CD4-positive, alpha-beta T cell treated with Interleukin-10 for 1 hour (primary cell): ENCODE measurements at places on chromosomes 4 and X.

- no peak for DNase-seq
These were observed 11.5 kb downstream of the CRMP1 start for GRCh38 chr4:5881340-5881739.

DNA sequence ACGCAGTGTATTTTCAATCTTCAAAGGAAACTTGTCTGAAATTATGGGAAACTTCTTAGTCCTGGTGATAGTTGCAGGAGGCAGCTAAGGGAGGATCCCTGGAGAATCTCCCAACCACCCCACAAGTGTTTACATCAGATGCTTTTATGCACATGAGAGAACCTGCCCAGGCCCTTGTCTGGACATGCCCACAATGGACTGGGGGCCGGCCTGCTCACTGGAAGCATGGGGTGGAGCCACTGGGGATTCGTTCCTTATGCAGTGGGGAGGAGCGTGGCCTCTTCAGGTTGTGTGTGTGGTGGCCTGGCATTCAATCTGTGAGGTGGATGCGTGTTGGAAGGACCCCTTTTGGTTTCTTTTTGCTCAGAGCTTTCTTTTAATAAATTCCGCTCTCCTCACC lies 398.7 kb upstream of the PPP1R2C start:
- DNase-seq, result no peak

GRCh38 chr4:170001745-170002267 lies 24.4 kb downstream of the MFAP3L start:
- DNase-seq, result no peak

- no peak for DNase-seq
These were observed 144.5 kb downstream of the NPNT start for GRCh38 chr4:106039796-106040195.

- DNase-seq, result no peak
These were observed 1.5 kb downstream of the ABCE1 start for GRCh38 chr4:145099653-145100052.

GRCh38 chr4:81508411-81509185 lies 36.9 kb upstream of the RASGEF1B start:
- no peak for DNase-seq

GRCh38 chr4:83022724-83023450 lies 12.1 kb upstream of the COPS4 start:
- DNase-seq, result no peak

GRCh38 chrX:38558686-38559085 lies 2.7 kb upstream of the TSPAN7 start:
- no peak for DNase-seq

DNA sequence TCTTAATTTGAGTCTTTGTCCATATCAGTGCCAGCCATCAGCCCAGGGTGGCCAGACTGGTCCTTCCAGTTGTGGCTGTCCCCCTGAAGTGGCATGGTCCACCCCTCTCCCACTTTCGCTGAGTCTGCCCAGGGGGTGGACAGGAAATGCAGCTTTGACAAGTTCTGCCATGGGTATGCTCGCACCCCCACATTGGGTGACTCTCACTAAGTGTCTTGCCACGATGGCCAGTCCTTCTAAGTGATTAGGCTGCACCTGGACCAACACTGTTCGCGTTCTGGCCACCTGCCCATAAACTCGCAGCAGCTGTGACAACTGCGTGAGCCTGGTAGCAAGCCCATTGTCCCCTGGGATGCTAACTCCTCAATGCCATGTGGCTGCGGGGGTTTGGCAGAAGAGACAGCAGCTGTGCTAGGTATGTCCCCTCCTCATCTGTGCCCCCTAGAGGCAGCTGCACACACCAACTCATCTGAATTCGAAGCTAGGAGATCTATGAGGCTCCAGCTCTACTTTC lies 10.0 kb upstream of the LNX1 start:
- no peak for DNase-seq
